ENCODE measurements at places on chromosomes 1 and 21.

- DNase-seq = peak; percentile 19
Observed at GRCh38 chr21:30839304-30839703, 9.7 kb upstream of the KRTAP7-1 start.

GRCh38 chr1:224745924-224746323 is 129.8 kb downstream of the CNIH3 start:
- DNase-seq = no peak

DNA sequence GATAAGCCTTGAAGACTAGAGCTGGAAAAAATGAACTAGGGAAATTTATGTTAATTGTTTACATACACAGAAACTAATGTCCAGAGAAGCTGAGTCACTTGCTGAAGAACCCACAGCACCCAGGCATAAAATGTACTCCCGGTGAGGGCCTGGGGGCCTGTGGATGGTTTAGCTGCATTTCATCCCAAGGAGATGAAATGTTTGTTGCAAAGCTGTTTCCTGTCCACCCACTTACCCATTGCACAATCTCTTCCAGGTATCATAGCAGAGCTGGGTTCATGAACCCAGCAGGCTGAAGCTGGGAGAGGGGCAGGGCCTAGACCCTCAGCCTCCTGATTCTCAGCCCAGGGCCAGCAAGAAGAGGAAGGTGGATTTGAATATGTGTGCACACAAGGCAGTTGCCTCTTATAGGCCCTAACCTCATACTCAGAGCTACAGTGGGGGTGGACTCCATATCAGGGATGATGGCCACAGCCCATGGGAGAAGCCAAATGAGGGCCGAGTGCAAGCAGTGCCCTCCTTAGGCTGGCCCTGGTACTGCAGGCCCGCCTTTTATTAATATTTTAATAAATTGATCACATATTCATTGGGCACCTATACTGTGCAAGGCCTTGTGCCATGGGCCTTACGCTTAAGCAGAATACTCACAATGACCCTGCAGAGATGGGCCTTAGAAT is 110.8 kb downstream of the LACTBL1 start:
- DNase-seq = peak; percentile 18

DNA sequence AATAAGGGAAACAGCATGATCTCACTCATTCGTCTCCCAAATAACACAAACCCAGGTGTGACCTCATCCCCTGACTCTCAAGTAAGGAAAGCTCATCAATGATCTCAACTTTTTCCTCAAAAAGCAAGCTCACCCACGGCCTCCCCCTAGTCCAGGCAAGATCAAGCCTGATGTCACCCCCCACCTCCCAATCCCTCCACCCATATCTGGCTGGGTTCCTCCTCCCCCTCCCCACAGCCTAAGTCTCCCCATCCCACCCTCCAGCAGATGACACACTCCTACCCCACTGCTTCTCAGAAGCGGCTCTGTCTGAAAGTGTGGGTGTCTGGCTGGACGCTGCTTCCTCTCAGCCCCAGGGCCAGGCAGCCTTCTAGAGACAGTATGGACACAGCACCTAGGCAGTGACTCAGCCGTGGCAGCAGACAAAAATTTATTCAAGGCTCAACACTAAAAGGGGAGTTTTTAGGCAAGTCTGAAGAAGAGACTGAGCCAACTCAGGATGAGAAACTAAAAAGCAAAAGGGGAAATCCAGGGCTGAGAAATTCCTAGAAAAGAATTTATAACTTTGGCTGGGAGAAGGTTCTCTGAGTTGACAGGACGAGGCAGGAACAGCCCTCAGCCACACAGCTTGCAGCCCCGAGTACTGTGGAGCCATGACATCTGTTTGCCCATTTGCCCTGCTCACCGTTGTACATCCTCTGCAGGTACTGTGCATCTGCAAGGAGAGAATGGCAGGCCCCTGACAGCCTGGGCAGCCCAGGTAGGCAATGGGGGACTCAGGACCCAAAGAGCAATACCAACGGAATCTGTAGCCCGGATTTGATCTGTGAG is 81.6 kb upstream of the LRRC8D start:
- DNase-seq = peak; percentile 36

GRCh38 chr1:200774735-200775444 is 36.2 kb downstream of the CAMSAP2 start:
- DNase-seq = no peak

DNA sequence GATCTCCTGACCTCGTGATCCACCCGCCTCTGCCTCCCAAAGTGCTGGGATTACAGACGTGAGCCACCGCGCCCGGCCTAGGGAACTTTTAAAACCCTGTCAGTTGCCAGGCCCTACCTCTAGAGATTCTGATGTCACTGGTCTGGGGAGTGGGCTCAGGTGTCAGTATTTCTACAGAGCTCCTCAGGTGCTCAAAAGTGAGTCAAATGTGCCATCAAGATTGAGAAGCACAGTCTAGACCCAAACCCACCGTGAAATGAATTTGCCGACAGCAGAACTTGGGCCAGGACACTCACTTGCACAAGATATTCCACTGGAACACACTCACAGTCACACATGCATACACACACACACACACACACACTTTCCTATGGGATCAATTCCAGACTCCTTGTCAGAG is 215.5 kb downstream of the RRAGC start:
- no peak for DNase-seq

DNA sequence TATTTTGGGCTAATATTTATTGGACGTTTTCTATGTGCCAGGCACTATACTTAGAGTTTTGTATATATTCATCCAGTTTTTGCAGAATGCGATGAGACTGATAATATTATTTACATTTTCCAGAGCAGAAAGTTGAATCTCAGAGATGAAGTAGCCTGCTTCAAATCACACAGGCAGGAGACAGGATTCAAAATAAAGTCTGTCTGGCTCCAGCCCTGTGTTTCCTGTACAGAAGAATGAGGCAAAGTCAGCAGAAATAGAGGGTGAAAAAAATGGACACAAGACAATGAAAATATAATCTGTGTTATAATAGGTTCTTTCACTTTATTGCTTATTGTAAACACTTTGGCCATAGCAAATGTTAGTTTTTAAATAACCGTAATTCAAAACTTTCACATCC is 107.2 kb downstream of the CYYR1 start:
- no peak for DNase-seq

DNA sequence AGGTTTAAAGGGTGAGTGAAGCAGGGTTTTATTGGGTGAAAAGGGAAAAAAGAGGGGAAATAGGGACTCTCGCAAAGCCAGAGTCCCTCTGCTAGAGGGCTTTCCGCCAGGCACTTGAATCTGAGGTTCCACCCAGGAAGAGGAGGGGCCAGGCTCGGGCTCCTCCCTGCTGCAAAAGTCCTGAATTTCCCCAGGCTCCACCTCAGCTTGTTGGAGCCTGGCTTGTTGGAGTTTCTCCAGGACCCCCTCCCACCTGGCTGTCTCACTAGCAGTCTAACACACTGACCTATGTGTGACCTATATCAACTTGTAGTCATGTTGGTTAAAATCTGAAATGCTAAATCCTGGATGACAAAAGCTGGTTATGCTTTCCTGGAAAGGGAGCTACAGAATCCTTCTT is 25.5 kb downstream of the GBP2 start:
- no peak for DNase-seq

DNA sequence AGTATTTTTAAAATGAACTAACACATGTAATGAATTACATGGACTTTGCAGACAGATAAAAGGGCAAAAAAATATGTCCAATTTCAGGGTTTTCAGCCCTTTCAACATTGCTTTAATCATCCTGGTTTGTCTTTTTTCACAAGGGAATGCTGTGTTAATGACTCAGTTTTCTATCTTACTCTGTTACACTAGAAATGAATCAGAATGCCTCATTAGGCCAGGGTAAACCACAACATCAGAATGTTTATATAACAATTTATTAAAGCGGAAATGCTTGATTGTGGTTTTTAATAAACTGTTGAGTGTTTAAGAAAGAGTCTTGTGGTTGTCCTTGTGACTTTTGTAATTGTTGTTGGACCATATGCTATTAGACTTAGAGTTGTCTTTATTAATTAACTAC is 13.5 kb downstream of the GORAB start:
- DNase-seq = no peak

DNA sequence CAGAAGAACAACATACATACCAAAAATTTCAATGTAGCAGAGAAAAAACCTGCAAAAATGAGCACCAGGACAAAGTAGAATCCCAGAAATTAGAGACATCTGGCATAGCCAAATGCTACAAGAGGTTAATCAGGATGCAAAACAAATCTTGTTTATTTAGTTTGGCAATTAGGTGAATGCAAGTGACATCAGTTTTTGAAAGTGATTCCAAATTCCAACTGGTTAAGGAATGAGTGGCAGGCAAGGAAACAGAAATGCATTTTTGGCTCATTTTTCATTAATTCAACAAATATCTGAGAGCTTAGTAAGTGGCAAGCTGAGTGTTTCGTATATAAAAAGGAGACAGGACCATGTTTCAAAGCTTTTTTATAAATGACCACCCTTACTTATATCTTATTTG is 21.3 kb downstream of the SCAF4 start:
- DNase-seq = no peak

DNA sequence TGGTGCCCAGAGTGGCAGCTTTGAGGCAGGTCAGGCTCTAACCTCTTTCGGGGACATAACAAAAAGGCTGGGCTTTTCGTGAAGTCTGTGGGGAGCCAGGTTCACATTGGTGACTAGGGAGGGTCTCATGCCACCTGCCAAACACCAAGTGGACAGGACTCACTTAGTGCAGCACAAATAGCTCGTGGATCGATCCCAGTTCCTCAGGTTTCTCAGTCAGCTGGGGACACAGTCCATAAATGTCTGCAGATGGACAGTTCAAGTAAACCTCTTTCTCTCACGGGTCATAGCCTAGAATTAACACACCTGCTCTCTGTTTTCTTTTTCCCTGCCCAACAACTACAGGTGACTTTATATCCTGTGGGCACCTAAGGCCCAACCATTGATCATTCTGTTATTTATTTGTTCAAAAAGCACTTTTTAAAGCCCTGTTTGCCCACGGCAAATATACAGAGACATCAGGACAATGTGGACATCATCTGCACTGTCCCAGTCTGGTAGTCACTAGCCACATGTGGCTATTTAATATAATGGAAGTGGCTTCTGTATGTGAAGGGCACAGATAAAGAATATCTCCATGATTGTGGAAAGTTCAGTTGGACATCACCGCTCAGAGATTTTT is 53.5 kb downstream of the CAPN2 start:
- DNase-seq = no peak

GRCh38 chr1:91803847-91804545 is 82.0 kb downstream of the TGFBR3 start:
- peak; percentile 51 for DNase-seq

DNA sequence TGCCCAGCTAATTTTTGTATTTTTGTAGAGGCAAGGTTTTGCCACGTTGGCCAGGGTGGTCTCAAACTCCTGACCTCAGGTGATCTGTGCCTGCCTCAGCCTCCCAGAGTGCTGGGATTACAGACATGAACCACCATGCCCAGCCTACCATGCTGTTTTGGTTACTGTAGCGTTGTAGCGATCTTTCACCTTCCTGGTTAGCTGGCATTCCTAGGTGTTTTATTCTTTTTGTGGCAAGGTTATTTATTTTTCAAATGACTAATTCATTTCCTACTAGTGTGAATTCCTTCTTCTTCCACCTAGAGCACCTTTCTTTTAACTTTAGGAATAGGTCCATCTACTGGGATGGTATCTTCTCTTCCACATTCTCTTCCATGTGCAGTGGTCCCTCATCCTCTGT is 29.3 kb downstream of the TMEM200B start:
- DNase-seq = no peak

GRCh38 chr21:23014021-23014420 is 2015.8 kb downstream of the NCAM2 start:
- no peak for DNase-seq

DNA sequence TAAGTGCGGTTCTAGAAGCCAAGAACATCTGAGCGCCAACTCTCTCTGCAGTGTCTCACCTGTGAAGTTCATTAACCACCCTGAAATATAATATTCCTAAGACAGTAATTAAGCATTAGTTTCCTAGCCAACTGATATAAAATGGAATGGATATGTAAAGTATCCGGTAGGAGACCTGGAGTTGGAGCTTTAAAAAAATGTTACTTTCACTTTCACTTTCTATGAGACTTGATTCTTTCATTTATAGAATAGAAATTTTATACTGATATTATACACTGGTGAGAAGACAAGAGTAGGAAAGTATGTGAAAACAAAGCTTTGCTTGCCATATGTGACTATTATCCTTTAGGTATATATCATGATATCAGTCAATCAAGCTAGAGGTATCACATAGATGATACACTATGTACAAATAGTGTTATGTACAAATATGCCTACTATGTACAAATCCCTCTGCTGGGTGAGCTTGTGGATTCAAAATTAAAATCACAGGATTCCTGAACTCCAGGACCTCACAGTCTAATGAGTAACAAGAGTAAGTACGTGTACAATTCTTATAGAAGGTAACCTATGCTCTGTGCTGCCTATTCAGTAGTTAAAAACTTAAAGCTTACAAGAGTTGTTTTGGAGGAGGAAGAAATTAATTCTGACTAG is 934.2 kb downstream of the TTLL7 start:
- DNase-seq = no peak

DNA sequence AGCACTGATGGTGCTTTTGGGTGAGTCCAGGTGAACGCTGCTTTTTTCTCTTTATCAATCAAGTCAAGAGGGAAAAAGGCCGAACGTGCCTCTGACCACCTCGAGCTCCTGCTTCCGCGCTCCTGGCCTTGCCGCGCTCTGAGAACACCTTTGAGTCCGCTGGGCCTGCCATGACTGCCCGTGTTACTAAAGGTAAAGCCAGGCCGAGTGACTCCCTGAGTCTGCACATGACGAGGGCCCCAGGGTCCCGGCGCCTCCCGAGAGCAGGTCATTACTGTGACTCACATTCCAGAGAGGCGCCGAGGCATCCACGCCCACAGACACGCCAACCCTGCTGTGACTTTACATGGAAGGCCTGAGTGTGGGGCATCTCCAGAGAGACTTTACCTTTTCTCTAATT is 11.1 kb downstream of the POFUT2 start:
- DNase-seq = no peak

GRCh38 chr1:107009281-107009680 is 47.2 kb upstream of the PRMT6 start:
- no peak for DNase-seq

- no peak for DNase-seq
Observed at GRCh38 chr1:169316556-169316955, 51.0 kb downstream of the NME7 start.

- DNase-seq = no peak
Observed at GRCh38 chr21:26406526-26406925, 166.6 kb downstream of the CYYR1 start.

GRCh38 chr21:42621819-42622177 is 31.6 kb upstream of the PDE9A start:
- no peak for DNase-seq

DNA sequence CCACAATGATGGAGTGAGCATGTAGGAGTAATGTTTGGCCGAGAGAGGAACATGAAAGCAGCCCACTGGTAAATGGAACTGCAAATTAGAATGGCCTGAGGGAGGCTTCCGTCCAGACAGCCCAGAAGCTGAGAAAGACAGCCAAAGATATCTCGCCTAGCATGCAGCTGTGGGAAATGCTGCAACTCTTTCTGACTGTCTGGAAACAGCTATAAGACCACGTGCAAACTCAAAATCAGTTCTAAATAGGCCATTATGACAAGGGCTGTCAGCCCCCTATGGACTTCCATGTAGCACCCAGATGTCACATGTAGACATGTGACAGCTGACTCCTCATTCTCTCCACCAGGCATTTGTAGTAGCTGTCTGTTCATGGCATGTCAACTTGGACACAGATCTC is 62.9 kb upstream of the ATP1A1 start:
- DNase-seq = no peak
